ENCODE measurements at places on chromosomes 4 and X. TPM values are rescaled to one million over a fixed set of nuclear protein-coding genes. Genes with fewer than 3 reads are reported as not detected.

GRCh38 chrX:98568795-98569194 lies 1685.1 kb downstream of the RPA4 start:
- DNase-seq = no peak

- DNase-seq = no peak
Observed at GRCh38 chr4:133484287-133484686, 335.2 kb downstream of the PCDH10 start.

GRCh38 chr4:4735870-4736269 lies 123.6 kb upstream of the MSX1 start:
- no peak for DNase-seq

- DNase-seq = no peak
Observed at GRCh38 chr4:119271361-119272085, 50.4 kb downstream of the FABP2 start.

DNA sequence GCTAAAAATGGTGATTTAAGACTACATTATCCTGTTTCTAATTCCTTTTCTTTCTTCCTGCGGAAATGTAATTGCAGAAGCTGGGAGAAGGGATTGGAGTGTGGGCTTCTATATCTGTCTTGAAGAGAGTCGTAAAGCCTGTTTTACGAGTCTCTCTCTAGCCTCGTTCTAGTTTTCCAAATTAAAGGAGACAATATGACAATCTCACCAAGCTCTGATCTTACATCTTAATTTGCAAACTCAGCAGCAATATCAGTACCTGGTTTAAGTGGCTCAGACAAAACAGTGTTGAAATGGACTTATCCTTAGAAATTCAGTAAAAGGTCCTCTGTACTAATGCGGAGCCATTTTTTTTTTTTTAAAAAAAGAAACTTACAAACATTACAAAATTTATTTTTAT lies 349.5 kb upstream of the HAND2 start:
- no peak for DNase-seq

GRCh38 chr4:151460434-151460833 lies 51.5 kb downstream of the FHIP1A start:
- DNase-seq = no peak

- DNase-seq = no peak
Observed at GRCh38 chr4:186264660-186265059, 1.3 kb upstream of the F11 start.

GRCh38 chrX:73913580-73913979 lies 350.6 kb downstream of the CHIC1 start:
- no peak for DNase-seq

- DNase-seq = no peak
Observed at GRCh38 chr4:99447513-99447912, 12.4 kb upstream of the ADH7 start.

DNA sequence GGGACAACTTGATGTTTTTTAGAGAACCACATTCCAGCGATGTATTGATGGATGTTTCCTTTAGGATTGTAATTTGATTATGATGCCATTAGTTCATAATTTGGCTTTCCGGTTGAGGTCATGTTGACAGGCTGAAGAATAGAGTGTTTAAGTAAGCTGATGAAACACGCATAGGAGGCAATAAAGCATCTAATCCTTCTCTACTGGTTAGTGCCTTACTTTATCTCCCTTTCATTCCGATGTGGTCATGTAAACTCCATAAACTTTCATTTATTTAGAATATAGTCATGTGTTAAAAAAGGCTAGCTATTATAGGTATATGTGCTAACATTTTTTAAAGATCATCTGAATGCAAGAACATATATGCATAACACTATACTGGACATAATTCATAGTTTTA lies 15.0 kb downstream of the FRMPD4 start:
- no peak for DNase-seq

DNA sequence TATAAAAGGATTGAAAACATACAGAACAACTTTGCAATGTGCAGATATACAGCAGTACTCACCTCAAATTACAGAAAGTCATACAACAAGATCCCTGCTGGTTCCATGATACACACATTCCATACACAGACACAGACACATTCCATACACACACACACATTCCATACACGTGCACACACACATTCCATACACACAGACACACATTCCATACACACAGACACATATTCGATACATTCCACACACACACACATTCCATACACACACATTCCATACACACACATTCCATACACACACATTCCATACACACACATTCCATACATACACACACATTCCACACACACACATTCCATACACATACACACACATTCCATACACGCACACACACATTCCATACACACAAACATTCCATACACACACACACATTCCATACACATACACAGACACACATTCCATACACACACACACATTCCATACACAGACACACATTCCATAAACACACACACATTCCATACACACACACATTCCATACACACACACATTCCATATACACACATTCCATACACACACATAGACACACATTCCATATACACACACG lies 13.7 kb downstream of the LINC00632 start:
- no peak for DNase-seq

DNA sequence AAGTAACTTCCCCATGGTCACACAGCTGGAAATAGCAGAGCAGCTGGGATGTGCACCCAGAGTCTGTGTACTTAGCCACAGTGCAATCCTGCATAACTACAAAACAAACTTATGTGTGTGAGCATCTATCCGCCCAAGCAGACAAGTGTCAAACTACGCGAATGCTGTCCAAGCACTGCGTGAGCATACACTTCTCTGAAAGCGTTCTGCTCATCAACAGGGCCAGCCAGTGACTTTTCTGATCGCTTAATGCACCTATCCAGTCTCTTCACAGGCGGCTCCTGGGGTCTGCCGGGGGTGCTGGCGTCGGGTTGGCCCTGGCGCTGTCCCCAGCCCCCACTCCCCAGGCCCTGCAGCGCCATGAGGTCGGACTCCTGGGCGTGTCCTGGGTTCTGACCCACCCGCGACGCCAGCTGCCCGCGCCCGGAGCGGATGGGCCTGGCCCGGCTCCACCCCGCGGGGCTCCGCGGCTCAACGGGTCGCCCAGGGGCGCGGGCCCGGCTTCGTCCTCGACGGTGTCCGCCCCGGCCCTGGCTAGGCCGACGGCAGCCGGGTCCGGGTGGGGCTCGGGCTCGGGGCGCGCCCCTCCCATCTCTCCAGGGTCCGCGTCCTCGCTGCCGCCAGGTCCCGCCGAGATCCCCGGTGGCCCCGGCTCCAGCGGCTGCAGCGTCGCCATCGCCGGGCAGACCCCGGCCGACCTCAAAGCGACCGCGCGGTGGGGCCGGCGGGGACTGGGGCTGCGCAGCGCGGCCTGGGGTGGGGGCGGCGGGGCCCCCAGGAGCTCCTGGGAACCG lies 1.3 kb upstream of the ZNF141 start:
- no peak for DNase-seq

GRCh38 chr4:181291615-181292014 lies 951.6 kb upstream of the TENM3 start:
- no peak for DNase-seq

DNA sequence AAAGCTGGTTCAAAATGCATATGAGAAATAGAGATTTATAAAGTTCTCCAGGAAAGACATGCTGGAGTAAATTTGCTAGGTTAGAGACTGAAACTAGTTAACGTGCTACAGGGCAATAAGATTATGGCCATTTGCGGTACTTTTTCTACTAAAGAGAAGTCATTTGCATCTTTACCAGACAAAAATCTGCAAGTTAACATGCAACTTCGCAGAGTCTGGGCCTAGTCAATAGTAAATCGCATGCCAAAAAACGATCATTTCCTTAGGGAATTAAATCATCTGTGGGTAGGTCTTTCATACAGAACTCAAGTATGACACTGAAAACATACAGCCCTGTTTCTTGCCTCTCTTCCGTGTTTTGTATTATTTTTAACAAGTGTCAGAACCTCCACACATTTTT lies 32.8 kb upstream of the REST start:
- no peak for DNase-seq

GRCh38 chr4:175891231-175891630 lies 79.2 kb upstream of the GPM6A start:
- DNase-seq = no peak

DNA sequence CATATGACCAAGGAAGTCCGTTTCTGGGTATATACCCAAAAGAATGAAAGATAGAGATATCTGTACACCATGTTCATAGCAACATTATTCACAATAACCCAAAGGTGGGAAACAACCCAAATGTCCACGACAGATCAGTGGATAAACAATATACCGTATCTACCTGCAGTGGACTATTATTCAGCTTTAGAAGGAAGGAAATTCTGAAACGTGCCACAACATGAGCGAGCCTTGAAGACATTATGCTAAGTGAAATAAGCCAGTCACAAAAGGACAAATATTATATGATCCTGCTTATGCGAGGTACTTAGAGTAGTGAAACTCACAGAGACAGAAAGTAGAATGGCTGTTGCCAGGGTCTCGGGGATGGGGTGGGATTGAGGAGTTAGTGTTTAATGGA lies 75.0 kb downstream of the ANAPC4 start:
- no peak for DNase-seq

GRCh38 chrX:110414679-110415439 lies 56.2 kb downstream of the RTL9 start:
- DNase-seq = no peak

DNA sequence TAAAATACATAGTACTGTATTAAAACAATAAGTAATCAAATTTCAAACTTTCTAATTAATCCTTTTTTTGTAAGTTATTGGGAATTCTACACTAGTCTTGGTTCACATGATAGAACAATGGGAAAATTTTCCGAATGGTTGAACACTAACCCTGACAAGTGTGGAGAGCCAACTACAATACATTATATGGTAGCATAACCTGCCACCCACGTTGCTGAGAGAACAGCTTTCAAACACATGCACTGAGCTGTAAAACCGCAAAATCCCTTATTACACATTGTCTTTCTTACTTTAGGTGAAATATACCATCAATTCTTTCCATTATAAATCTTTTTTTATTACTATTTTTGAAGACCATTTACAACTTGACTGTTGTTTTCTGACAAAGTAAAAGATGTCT lies 54.7 kb downstream of the ANAPC10 start:
- DNase-seq = no peak

Gene CSAG2
- total RNA-seq = not detected

Gene NDST4
- not detected for total RNA-seq

Gene CENPE
- 69.6 TPM for total RNA-seq

Gene CLDN34
- not detected for total RNA-seq

Gene TAF7L
- total RNA-seq = not detected

Gene RASSF6
- total RNA-seq = not detected

Gene CCDC160
- not detected for total RNA-seq

Gene RGS12
- 8.3 TPM for total RNA-seq

Gene APLN
- total RNA-seq = 2.7 TPM

Gene TEX13A
- not detected for total RNA-seq

Data from activated CD8-positive, alpha-beta T cell treated with anti-CD3 and anti-CD28 coated beads, Interleukin-2, amount 10 ng/mL, durations not matched to agents 7 days and 5 days (primary cell).